ENCODE measurements at places on chromosomes 7 and 10.

- DNase-seq = peak; percentile 48
These were observed 509.5 kb downstream of the PLXNA4 start for GRCh38 chr7:132066761-132067171.

DNA sequence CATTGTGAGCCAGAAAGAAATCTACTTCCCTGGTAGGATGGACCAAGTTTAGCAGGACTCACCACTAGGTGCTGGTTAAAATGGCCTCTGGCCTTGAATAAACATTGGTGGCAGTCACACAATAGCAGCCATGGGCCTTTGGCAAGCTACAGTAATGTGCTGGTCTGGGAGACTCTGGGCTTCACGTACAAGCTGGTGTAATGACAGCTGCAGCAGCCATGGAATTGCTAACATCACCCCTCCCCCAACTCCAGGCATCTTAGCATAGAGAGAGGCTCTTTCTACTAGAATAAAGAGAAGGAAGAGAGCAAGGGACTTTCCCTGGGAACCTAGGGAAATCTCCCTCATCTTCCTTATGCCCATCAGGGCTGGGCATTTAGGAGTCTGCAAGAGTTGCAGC is 205.1 kb upstream of the SEMA3A start:
- DNase-seq = no peak

DNA sequence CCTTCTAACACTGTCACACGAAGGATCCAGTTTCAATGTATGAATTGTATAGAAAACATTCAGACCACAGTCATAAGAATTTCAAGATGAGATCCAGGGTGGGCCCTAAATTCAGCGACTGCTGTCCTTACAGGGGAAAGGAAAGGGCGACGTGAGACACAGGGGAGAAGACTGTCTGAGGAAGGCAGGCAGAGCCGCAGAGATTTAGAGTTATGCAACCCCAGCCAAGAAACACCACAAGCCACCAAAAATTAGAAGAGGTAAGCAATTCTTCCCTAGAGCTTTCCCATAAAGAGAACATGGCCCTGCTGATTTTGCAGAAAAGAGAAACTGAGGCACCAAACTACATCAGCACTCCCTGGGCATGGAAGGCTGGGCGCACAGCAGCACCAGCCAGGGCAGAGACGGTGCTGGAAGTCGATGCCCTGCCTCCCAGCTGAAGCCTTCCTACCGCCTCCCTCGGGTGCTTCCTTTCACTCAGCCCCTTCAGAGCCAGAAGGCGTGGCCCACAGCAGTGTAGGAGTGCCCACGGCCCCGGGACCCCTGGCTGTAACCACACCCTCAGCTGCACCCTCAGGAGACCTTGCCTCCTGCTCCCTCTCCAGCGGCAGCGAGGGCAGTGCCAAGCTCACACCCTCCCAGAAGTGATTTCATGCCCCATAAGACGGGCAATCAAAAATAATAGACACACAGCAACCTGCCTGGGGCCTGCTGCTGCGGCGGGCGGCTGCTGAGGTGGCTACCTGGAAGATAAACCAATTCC is 81.0 kb upstream of the LRRC4 start:
- no peak for DNase-seq

DNA sequence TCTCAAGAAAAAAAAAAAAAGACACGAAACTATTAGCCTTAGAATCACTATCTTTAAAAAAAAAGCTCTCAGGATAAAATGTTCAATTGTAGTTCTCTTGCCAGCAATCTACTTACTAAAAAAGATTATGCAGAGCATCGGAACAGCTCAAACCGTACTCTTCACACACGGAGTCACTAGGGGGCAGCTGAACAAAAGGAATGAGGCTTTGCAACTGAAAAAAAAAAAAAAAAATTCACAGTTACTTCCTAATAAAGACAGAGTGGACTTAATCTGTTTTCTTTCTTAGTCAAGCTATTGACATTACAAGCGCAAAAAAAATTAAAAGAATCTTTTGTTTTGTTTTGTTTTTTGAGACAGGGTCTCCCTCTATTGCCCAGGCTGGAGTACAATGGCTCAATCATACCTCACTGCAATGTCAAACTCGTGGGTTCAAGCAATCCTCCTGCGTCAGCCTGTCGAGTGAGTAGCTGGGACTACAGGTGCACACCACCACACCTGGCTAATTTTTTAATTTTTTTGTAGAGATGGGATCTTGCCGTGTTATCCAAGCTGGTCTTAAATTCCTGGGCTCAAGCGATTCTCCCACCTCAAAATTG is 11.5 kb downstream of the PMS2 start:
- DNase-seq = peak; percentile 77

DNA sequence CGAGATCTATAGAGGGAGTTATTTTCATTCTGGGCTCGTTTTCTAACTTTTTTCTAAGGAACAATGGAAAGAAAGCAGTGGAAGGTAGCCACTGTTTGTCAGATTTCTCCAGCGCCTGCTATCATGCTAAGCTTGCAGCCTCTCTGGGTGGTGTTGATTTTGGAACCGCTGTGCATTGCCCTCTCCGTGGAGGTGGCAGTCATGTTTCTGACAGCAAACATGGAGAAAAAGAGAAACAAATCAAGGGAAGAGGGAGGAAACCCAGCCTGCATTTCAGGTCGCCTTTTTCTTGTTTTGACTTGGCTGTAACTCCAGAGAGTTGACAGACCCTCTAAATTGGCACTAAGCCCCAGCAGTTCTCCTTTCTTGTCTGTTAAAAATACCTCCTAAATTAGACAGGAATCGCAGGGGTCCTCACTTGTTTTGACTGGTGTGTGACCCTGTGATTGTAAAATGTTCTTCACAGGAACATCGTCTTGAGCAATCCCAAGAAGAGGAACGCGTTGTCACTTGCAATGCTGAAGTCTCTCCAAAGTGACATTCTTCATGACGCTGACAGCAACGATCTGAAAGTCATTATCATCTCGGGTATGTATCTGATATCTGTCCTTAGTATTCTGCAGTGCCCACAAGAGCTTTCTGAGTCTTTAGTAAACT is 4.8 kb downstream of the ECHDC3 start:
- peak; percentile 23 for DNase-seq

GRCh38 chr7:20598459-20599309 is 16.8 kb upstream of the ABCB5 start:
- peak; percentile 83 for DNase-seq

GRCh38 chr10:46031648-46032532 is 1.5 kb upstream of the NCOA4 start:
- DNase-seq = peak; percentile 46

DNA sequence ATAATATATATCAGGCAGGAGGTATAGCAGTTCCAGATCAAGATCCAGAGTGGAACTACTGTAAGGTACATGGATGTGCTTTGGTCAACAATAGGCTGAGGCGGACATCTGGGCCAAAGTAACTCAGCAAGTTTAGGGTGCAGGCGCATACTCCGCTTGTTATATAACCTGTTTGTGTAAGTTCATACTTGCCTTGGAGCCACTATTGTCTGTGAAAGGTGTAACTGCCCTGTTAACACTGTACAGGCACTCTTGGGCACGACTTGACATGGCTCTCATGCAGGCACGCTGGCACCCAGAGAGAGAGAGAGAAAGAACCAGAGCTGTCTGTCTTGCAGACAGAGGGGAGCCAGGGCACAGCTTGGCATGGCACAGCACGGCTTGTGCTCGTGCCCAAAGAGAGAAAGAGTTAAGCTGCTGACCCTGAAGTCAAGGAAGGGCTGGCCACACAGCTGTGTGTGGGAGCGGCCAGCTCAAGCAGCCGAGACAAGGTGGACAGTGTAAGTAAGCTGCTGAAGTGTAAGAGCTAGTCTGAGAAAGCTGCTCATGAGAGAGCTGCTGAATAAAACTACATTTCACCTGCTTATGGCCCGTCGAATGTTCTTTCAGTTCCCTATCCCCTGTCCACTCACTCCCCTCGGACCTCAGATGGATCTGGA is 47.8 kb upstream of the KAT6B start:
- DNase-seq = no peak

Data from fibroblast of pulmonary artery (primary cell).